Fibroblast of lung (primary cell): ENCODE measurements at places on chromosomes 6 and 20. TPM values are rescaled to one million over a fixed set of nuclear protein-coding genes. Genes with fewer than 3 reads are reported as not detected.
A peak's percentile ranks its signal among the peaks of the same experiment; 100 is the strongest.

- no peak for DNase-seq
Observed at GRCh38 chr6:37565267-37566110, 65.8 kb upstream of the CCDC167 start.

DNA sequence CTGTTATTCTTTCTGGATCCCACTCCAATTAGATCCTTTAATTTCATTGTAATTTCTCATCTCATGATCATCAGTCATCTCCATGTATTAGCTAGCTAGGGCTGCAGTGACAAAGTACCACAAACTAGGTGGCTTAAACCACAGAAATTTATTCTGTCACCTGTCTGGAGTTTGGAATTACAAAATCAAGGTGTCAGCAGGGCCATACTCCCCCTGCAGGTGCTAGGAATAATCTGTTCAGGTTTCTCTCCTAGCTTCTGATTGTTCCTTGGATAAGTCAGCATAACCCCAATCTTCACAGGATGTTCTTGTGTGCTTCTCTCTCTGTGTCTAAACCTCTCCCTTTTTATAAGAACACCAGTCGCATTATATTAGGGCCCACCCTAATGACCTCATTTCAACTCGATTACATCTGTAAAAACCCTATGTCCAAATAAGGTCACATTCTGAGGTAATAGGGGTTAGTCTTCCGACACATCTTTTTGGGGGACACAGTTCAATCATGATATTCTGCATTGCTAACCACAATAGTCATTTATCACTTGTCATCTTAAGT is 40.5 kb downstream of the BEND6 start:
- no peak for DNase-seq

- no peak for DNase-seq
Observed at GRCh38 chr6:112308476-112308875, 38.7 kb upstream of the RFPL4B start.

- DNase-seq, result peak; percentile 96
Observed at GRCh38 chr6:10316373-10316721, 98.5 kb downstream of the TFAP2A start.

- peak; percentile 43 for DNase-seq
Observed at GRCh38 chr6:84137051-84137375, 90.4 kb downstream of the CEP162 start.

DNA sequence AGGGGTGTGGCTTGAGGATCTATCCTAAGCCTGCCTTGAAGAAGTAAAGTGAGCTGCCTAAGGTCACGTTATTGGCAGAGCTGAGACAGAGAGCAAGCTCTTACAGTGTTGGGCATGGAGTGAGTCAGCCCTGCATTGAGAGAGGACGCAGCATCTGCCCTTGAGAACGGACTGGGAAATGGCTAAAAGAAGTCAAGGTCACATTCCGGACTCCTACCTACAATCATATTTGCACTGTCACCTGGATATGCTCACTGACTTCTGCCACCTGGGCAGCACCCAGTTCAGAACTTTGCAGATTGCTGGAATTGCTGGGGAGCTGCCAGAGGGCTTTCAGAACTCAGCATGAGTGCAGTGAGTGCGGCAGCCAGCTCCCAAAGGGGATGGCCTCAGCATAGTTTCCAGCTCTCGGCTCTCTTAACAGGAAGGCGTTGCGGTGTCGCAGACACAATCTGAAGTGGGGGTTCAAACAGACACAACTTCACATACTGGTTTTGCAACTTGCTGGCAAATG is 199.3 kb upstream of the SGK1 start:
- DNase-seq, result peak; percentile 86

GRCh38 chr6:42781796-42782688 is at the start of gene BICRAL:
Gene BICRAL, plus strand, starts transcription at chr6:42782052. Its CDS starts 39,971 bp downstream, at chr6:42822023.
- peak; percentile 89 for DNase-seq

GRCh38 chr20:9323622-9324021 is 190.8 kb upstream of the LAMP5 start:
- DNase-seq, result no peak

- no peak for DNase-seq
Observed at GRCh38 chr6:51213811-51214210, 395.1 kb downstream of the TFAP2B start.

- no peak for DNase-seq
Observed at GRCh38 chr20:19272976-19273654, 60.7 kb downstream of the SLC24A3 start.

DNA sequence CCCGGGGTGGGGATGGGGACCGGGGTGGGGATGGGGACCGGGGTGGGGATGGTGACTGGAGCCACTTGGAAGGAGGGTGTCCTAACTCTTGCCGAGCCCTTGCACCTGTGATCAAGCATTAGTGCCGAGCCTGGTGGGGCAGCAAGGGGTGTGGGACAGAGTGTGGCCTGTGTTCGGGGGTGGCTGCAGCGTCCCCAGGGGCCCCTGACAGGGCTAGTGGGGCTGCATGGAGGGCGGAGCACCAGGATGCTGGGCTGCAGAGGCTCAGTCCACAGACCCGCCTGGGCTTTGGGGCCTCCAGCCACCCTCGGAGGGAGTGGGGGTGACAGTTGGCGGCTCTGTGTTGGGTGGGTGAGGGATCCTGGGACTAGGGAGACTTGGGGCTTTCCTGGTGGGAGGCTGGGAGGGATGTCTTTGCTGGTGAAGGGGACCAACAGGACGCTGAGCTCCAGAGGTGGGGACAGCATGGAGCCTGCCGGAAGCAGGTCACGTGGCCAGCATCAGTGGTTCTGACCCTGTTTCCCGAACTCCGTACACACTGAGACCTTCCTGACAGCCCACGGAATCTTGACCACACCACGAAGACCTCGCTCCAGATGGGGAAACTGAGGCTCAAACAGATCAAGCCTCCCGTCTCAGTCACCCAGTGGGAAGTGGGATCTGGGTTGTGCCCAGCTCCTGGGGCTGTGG is 4.6 kb downstream of the RBBP8NL start:
- no peak for DNase-seq

- peak; percentile 45 for DNase-seq
Observed at GRCh38 chr20:23305098-23305497, 45.5 kb upstream of the NXT1 start.

GRCh38 chr6:108762394-108762793 is 85.8 kb upstream of the ARMC2 start:
- no peak for DNase-seq

DNA sequence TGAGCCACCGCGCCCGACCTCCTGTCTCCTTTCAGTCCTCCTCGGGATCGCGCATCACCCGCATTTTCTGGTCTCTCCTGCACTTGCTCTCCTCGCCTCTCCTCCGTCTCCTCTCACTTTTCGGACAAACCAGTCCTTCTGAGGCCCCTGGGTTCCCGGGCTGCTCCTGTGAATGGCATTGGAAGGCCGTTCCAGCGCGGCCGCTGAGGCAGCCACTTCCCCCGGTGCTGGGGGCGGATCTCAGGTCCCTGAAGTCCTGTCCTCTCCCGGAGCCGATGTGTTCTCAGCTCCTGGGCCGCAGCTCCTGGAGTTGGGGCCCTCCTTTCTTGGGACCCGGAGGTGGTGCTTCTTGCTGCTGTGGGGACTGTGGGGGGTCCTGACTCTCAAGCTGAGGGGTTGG is 803 bp downstream of the MICB start:
- peak; percentile 6 for DNase-seq

DNA sequence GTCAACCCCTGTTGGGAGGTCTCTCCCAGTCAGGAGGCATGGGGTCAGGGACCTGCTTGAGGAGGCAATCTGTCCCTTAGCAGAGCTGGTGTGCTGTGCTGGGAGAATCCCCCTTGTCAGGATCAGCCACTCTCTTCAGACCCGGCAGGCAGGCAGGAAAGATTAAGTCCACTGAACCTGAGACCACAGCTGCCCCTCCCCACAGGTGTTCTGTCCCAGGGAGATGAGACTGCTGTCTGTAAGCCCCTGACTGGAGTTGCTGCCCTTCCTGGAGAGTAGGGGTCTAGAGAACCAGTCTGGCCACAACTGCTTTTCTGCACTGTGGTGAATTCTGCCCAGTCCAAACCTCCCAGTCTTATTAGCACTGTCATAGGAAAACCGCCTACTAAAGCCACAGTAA is 677.8 kb upstream of the POU3F2 start:
- DNase-seq, result no peak

GRCh38 chr6:1387876-1388629 is 1.3 kb upstream of the FOXF2 start:
- DNase-seq, result peak; percentile 83

DNA sequence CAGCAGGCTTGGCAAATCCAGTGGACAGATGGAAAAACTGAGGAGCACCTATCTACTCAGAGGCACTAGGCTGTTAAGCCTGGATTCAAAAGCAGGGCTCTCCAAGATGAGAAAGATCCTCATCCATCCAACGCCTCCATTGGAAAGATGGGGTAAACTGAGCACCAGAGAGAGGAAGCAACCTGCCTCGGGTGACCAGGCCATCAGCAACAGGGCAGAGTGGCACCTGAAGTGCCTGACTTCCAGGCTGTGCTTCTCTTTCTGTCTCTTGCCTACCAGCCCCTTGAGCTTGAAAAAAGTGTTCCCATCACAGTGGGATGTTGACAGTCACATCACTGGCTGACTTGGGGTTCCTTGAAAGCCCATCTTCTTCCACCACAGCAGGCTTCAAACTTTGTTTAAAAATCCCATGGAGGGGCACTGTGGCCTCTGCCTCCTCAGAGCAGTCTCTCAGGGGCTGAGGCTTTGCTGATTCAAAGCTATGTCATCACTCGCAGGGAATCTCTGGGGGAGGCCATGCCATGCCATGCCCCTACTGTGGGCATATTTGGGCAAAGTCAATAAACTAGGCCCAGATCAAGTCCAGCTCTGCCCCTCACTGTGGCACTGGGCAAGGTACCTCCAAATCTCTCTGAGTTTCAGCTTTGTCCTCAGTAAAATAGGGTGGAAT is 44.8 kb upstream of the TGM2 start:
- no peak for DNase-seq

DNA sequence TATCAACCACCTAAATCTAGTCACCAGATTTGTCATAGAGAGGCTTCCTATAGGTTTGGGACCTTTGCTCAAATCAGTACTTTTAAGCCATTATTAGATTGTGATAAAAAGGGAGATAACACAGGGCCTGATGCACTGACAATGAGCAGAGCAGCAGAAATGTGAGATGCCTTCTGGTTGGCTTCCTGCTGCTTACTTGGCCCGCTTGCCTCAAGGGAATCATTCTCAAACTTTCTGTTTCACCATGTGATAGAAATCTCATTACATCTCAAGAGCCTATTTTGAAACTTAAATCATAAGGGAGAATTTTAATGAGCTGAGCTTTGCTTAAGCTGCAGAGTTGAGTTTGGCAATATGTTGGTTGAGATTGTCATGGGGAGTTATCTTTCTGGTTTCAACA is 606.0 kb downstream of the DHX35 start:
- DNase-seq, result no peak

DNA sequence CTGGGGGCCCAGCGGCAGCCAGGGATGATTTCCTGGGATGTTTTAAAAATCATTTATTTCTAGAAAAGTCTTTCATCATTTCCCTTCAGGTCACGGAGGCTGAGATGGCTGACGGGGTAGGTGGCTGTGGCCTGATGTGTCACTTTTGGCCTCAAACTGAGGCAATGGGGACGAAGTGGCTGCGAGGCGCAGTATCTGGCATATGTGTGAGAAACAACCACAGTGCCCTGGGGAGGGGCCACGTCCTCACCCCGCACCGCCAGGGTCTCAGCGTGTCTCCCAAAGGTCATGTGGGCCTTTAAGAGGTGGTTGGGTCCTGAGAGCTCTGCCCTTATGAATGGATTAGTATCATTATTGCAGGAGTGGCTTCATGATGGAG is 120.0 kb downstream of the CEBPB start:
- no peak for DNase-seq

DNA sequence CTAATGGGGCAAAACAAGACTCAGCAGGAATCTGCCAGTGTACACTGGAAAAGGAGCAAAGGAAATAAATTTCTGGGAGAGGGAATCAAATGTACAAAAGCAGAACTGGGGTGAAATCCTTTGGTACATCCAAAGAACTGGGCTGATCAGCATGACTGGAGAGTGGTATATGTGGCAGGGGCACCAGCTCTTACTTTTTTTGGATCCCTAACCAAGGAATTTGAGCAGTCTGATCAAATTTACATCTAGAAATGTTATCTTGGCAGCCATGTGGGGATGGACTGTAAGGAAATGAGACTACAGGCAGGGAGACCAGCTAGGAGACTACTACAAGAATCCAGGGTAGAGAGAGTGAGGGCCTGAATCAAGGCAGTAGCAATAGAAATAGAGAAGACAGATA is 1.2 kb upstream of the ZSCAN31 start:
- DNase-seq, result peak; percentile 5

- no peak for DNase-seq
Observed at GRCh38 chr6:157215717-157216116, 107.6 kb downstream of the TMEM242 start.

GRCh38 chr6:1486387-1486786 is 97.0 kb downstream of the FOXF2 start:
- no peak for DNase-seq

GRCh38 chr20:35991142-35991771 is 22.9 kb downstream of the CNBD2 start:
- DNase-seq, result peak; percentile 37

GRCh38 chr6:81708113-81708699 is 44.3 kb downstream of the TENT5A start:
- DNase-seq, result peak; percentile 77

Gene GLP1R
- not detected in 2 replicates for total RNA-seq

Gene KHDC1L
- not detected in 2 replicates for total RNA-seq

Gene PPP1R14C
- 0.17 and 0.26 TPM in 2 replicates for total RNA-seq

Gene LY6G6F
- total RNA-seq, result not detected in 2 replicates

Gene IPCEF1
- 0.26 and 0.33 TPM in 2 replicates for total RNA-seq

Gene MUC21
- not detected in 2 replicates for total RNA-seq

Gene PKIB
- total RNA-seq, result 0.51 and 1.3 TPM in 2 replicates

Gene ENPP1
- 13.1 and 85.4 TPM in 2 replicates for total RNA-seq

Gene RPL10A
- total RNA-seq, result 1,754 and 2,463 TPM in 2 replicates
